ENCODE measurements at places on chromosomes 12 and 14.
A peak's percentile ranks its signal among the peaks of the same experiment; 100 is the strongest.

- DNase-seq, result no peak
These were observed 464.5 kb upstream of the PRICKLE1 start for GRCh38 chr12:43054085-43054484.

- no peak for DNase-seq
These were observed 380.8 kb downstream of the EGLN3 start for GRCh38 chr14:33569821-33570687.

DNA sequence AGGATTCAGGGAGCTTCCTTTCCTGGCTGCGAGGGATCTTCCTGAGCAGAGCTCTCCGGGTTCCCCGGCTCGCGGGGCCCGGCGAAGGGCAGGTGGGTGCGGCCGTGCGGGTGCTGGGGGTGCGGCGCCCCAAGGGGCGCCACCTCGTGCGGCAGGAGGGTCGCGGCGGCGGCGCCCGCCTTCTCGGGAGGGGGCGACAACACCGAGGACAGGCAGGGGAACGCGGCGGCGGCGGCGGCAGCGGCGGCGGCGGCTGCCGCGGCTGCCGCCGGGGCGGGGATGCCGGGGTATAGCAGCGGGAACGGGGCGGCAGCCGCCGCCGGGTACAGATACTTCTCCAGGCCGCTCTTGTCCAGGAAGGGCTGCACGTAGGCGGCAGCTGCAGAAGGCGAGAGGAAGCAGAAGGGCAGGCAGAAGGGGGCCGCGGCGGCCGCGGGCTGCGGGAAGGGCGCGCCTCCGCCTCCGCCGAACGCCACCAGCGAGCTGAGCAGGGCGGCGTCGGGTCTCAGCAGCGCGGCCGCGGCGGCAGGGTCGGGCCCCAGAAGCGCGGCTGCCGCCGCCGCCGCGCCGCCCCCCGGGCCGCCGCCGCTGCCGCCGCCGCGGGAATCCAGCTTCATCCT is 2.7 kb downstream of the BHLHE41 start:
- DNase-seq, result peak; percentile 88

- DNase-seq, result no peak
These were observed 4.0 kb downstream of the ASCL1 start for GRCh38 chr12:102961466-102961855.

DNA sequence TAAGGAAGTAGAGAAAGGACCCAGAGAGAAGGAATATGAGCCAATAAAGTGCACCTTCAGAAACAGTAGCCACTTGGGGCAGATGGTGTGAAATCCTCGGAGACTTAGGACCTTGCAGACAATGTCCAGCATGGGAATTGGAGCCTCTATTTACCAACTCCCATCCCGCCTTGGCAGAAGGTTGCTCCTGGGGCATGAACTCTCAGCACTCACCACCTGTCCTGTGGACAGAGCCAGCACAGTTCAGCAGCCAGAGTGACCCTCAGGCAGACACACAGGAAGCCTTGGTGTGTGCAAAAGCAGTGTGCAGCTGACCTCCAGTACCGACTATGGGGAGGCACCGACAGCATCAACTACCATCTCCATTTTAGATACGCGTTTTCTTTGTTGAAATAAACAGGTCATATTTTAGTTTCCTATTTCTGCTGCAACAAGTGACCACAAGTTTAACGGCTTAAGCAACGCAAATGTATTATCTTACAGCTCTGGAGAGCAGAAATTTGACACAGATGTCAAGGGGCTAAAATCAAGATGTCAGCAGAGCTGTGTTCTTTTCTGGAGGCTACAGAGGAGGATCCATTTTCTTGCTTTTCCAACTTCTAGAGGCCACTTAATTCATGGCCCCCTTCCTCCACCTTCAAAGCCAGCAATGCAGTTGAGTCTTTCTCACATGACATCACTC is 428.1 kb downstream of the MED13L start:
- DNase-seq, result no peak

GRCh38 chr12:94186278-94187241 is 38.2 kb downstream of the PLXNC1 start:
- DNase-seq, result no peak

- no peak for DNase-seq
These were observed 12.5 kb upstream of the MAP4K5 start for GRCh38 chr14:50544911-50545310.

GRCh38 chr12:63980211-63980610 is 135.7 kb downstream of the SRGAP1 start:
- DNase-seq, result no peak

DNA sequence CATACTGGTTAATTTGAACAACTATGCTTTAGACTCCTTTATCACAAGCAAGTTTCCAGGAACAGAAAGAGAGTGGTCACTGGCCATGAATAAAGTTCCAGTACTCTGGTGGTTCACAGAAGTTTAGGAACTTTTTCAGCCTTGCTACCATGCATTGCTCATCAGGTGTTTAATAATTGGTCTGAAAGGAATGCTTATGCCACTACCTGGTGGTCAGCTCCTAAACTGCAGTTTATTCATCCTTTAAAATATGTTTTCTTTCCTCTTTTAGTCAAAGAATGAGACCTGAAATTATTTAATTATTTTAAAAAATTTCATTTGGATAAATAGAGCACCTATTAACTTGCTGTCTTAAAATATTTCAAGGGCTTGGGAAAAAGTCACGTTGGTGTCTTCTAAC is 260.1 kb upstream of the OR4E1 start:
- DNase-seq, result no peak

DNA sequence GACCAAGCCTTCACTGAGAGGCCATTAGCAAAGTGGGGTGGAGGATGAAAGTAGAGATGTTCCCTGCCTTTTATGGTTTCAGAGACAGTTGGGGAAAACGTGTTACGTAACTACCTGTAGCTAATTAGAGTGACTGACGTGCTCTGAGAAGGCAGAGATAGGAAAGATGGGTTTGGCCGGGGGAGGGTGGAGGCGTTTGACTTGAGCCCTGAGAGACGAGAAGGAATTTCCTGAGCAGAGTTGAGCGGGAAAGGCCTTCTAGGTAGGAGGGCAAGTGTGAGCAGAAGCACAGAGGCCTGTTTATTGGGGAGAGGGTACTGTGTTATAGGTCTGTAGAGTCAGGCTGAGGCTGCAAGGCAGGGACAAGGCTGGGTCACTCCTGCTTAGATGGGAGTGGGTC is 8.6 kb downstream of the TUNAR start:
- DNase-seq, result no peak

GRCh38 chr14:54647378-54647777 is 80.5 kb downstream of the SAMD4A start:
- DNase-seq, result no peak

GRCh38 chr12:25416516-25416915 is 136.6 kb downstream of the LMNTD1 start:
- no peak for DNase-seq

GRCh38 chr12:106651552-106651951 is 68.7 kb downstream of the RFX4 start:
- DNase-seq, result no peak

GRCh38 chr12:6065863-6066199 is 58.6 kb downstream of the VWF start:
- no peak for DNase-seq
